ENCODE measurements at places on chromosomes 6 and 20.

DNA sequence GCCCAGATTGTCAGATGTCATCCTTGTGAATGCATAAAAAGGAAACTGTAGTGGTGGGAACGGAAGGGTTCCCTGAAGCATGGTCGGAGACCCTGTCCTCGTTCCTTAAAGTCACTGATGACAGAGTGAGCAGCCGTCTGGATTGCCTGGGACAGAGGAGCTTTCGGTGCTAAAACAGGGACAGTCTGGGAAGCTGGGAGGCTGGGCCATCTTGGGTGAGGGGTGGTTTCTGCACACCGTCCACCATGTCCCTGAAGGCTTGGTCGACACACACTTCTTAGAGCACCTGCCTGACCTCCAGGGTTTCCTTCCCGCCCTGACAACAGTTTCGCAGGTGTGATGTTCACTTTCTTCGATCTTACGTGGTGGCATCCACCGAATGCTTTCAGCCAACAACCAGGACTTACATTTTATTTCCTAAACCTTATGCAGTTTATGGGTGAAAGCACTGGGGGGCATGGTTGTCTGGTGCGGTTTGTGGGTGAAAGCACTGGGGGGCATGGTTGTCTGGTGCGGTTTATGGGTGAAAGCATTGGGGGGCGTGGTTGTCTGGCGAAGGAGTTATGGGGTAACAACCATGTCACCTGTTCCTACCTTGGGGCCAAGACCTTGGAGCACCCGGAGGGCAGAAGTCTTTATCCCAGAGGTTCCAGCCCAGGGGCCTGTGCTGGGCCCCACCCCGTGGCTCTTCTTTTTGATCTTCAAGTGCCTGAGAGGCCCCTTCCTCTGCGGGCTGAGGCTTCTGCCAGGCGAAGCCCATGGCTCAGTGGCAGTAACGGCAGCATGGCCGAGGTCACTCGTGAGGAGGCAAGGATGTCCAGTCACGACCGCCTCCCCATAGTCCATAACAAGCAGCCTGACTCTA lies 81.7 kb upstream of the FRMD1 start:
- no peak for DNase-seq

GRCh38 chr6:62808565-62809293 lies 402.5 kb upstream of the FKBP1C start:
- DNase-seq: no peak

DNA sequence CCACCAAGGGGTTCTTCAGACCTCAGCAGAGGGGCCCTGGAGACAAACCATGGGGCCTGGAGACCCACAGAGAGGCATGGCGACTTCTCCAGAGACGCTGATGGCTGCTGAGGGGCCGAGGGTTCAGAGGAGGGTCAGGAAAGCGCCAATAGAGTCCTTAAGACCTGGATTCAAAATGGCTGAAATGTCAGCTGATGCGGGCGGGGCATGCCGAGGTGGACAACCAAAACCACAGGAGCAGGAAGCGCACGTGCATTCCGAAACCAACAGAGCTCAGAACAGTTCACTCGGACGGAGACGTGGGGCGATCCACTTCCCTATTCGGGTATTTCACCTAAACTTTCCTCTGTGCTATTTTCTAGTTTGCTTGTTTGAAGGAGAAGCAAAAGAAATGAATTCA lies 99.9 kb upstream of the RIN2 start:
- DNase-seq: no peak

- no peak for DNase-seq
Observed at GRCh38 chr20:17925141-17925939, 43.3 kb downstream of the SNX5 start.

GRCh38 chr6:47669684-47670513 lies 28.5 kb upstream of the ADGRF4 start:
- no peak for DNase-seq

Data from Jurkat, Clone E6-1 (cell line).